ENCODE measurements at places on chromosomes 6 and 20.
A peak's percentile ranks its signal among the peaks of the same experiment; 100 is the strongest.

GRCh38 chr6:43742931-43743632 is 26.9 kb upstream of the VEGFA start:
- no peak for DNase-seq

DNA sequence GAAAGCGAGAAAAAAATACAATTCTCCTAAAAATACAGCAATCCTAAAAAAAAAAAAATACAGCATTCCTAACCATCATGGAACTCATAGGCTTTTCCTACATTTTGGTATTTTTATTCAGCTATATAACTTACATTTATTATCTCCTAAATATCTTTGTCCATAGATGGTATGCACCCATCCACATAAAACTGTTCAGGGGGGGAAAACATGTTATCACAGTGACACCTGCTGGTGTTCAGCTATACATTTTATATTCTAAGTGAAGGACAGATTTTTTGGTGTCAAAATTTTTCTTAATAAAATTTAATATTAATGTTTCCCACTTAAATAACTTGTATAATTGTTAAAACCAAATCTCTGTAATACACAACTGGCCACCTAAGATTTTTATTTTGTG is 58.0 kb downstream of the BLOC1S5 start:
- DNase-seq, result no peak

- no peak for DNase-seq
Observed at GRCh38 chr6:138334000-138334399, 43.7 kb upstream of the SMIM28 start.

GRCh38 chr6:4446982-4447381 is 311.6 kb upstream of the ECI2 start:
- no peak for DNase-seq

- DNase-seq, result no peak
Observed at GRCh38 chr6:95352064-95352795, 225.1 kb upstream of the MANEA start.

- DNase-seq, result no peak
Observed at GRCh38 chr20:8144282-8145245, 12.5 kb downstream of the PLCB1 start.

- DNase-seq, result no peak
Observed at GRCh38 chr6:73954881-73955280, 258.9 kb downstream of the CD109 start.

GRCh38 chr6:99838607-99839006 is 155.4 kb downstream of the MCHR2 start:
- no peak for DNase-seq

DNA sequence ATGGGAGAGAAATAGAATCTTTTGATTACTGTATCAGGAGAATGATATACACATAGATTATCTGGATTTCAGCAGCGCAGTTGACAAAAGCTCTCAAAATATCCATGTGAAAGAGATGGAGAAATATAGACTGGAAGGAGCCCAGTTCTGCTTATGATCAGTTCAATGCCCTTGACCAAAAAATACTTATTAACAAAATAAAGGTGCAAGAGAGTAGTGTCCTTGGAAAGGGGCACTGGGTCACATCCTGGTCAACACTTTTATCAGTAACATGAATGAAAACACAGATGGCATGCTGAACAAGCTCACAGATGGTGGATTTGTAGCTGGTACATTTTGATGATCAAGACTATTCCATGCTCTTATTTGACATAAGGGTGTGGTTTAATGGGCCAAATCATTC is 63.9 kb upstream of the PLEKHG1 start:
- no peak for DNase-seq

DNA sequence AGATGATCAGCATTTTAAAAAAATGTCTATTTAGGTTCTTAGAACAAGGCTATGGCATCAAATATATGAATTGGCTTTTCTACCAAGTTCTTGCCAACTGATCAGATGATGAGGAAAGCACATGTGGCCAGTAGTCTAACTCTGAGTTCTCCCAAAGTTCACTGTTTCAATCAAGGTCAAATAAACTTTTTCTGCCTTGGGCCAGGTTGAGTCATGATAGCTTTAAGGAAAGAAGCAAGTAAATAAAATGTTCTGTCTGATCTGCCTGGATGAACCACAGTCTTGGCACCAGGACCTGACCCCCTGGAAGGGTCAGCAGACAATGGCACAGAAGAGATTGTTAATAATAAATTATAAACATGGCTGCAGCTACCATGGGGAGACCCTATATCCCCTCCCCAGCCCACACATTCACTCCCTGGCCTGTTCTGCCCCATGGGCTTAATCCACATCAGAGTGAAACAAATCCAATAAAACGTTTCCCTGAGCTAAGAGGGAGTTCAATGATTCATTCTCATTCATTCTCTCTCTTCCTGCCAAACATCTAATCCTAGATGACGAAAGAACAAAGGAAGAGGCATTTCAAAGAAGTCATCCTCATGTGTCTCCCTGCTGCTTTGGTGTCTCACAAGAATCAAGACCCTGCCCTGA is 661.6 kb downstream of the DHX35 start:
- DNase-seq, result no peak

DNA sequence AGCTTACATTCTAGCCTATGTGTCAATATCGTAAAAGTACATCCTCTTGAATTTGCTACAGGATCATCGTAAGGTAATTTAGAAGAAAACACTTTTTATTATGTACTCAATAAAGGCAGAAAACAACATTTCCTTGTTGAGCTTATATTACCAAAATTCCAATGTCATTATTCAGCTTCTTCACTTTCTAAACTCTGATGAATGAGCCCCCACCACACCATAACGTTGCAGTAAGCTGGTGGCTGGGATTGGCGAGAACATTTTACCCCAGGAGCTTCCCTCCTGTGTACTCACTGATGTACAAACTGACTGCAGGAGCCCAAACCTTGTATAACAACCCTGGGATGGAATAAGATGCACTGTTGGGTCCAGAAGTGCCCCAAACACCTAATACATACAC is 238.1 kb upstream of the MARCKS start:
- no peak for DNase-seq

DNA sequence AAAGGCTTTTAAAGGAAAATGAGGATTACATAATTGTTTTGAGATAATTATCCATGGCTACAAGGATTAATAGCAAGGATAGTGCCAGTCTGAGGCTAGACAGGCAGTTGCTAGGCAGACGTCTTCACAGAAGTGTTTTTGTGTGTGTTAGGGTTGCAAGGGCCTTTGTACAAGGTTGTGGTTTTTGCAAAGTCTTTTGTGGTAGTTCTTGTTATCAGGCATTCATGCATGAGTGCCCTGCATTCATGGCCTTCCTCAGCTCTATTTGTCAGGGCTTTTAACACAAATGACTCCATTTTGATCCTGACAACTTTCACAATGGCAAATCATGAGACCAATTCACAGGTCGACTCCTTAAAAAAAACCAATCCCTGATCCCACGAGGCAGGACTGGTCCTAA is 68.1 kb upstream of the TXNDC5 start:
- DNase-seq, result no peak

DNA sequence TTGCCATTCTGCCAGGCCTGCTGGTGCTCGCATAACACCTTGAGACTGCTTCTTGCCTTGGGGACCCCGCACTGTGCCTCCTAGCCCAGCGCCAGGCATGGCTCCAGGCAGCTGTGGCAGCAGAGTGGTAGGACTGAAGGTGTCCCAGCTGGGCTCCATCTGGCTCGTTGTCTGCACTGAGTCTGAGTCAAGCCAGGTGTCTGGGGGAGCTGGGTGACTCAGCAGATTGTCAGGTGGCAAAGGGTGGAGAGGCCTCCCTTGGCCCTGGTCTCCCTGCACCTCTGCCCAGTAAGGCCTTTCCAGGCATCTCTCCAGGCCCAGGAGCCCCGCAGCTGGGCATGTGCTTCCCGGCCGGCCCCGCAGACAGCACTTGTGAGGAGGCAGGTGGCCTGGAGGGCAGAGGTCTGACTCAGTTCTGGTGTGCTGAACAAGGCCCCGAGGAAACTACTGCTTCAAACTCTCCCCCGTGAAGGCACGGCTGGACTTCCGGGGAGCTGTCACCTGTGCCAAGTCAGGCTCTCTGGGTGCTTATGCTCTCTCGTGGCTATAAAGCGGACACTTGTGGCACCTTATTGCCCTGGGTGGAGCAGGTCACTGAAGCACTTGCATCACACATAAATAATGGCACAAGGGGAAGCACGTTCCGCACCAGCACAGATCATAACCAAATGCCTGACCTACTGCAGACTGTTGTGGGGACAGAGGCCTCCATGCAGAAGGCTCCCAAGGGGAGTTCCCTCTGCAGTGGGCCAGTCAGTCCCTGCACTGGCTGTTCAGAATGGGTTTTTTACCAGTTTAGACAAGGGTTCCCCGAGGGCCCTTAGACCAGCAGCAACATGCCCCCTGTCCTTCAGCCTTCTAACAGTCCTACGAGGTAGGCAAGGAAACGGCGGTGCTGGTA is 27.5 kb downstream of the FOXC1 start:
- no peak for DNase-seq

DNA sequence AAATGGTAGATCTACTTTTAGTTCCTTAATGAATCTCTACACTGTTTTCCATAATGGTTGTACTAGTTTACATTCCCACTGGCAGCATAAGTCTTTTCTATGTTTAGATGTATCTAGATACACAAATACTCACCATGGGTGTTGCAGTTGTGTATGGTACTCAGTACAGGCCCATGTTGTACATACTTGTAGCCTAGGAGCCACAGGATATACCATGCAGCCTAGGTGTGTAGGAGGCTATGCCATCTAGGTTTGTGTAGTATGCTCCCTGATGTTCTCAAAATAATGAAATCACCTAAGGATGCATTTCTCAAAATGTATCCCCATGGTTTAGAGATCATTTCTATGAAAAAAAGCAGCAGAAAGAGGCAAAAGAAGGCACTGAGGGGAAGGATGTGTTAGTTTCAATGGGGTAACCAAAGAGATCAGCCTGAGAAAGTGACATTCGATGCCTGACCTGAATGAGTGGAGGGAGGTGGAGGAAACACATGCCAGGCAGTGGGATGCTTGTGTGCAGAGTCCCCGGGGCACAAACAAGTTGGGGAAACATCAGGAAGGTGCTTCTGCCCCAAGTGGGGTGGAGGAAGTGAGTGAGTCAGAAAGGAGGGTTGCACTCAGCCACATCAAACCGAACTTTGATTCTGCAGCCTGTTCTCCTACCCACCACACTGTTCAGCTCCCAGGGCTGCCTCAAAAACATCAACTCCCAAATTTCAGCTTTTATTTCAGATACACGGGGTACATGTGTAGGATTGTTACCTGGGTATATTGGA is 191.2 kb downstream of the ZNF217 start:
- DNase-seq, result peak; percentile 6

DNA sequence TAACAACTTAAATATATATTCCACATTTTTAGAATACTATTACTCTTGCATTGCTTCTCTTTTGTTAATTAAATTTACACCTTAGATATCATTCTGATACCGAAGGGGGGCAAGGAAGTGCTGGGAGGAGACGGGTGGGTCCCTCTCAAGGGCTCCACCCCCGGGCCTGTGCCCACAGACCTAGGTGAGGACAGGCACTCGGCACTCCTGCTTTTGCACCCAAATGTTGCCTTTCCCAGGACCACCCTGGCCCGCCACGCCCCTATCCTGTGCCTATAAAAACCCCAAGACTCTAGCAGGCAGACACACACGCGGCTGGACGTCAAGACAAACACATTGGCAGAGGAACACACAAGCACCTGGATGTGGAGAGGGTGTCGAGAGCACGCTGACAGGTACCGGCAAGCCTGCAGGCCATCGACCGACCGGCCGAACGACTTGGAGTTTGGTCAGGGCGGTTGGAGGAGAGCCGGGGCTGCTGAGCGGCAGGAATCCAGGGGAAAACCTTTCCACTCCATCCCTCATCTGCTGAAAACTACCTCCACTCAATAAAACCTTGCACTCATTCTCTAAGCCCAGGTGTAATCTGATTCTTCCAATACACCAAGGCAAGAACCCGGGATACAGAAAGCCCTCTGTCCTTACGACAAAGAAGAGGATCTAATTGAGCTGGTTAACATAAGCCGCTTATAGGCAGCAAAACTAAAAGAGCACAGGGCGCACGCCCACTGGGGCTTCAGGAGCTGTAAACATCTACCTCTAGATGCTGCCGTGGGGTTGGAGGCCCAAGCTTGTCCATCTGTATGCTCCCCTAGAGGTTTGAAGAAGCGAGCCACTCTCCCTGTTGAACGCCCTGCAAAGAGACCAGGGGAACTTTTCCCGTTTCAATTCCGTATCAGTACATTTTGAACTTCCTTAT is 197.4 kb upstream of the PRSS16 start:
- DNase-seq, result no peak

GRCh38 chr20:42837456-42837855 is 352.2 kb downstream of the PTPRT start:
- no peak for DNase-seq

DNA sequence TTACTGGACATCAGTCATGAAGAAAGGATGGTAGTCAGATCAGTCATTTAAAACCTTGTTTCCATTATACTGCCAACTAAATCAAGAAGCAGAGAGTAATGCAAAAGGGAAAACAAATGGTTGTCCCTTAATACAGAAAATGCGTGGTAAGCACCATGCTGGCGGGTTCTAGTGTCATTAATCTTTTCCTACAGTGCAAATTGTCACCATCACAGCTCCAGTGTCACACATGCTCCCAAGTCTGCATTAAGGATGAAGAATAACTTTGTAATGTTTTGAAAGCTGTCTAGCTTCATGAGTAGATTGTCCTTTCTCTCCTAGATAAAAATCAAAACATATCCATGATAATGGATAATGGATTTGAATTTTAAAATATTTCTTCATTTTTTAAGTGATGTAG is 735.6 kb downstream of the EPHA7 start:
- no peak for DNase-seq

- no peak for DNase-seq
Observed at GRCh38 chr20:32458061-32458836, 100.1 kb downstream of the ASXL1 start.

DNA sequence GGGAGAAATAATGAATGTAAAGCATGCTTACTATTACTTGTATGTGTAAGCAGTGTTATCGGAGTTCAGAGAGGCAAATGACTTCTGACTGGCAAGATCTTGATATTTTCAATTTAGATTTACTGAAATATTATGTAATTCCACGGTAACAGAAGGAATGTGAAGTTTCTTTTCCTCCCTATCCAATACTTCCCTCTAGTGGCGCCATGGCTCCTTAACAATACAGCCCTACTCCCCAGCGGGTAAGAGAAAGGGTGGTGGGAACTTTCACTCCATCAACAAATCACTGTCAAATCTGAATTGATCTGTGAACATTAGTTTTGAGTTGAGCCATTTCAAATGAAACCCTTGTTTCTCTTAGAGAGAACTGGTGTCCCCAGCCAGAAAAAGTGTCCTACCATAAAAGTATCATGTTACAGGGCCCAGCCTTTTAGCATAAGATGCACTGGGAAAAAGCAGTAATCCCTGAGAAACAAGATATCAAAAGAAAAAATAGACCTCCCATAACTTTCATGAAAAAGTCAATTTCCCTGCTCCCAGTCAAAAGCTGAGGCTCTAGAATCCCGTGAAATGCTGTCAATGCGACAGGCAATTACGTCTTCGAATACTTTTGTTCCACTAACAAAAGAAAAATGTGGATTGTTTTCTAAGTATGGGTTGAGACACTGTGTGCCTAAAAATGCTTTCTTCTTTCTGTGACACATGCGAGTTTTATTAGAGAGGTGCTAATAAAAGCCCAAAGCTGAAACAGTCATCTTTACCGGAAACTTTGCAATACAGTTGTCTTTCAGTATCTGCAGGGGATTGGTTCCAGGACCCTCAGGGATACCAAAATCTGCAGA is 12.9 kb downstream of the COX7A2 start:
- no peak for DNase-seq

GRCh38 chr6:159254186-159254585 is 85.0 kb downstream of the FNDC1 start:
- no peak for DNase-seq

- DNase-seq, result no peak
Observed at GRCh38 chr6:111114087-111114443, 26.8 kb downstream of the SLC16A10 start.

- DNase-seq, result no peak
Observed at GRCh38 chr6:30329331-30329730, 2.6 kb downstream of the TRIM39 start.

GRCh38 chr20:45823949-45824835 is 2.9 kb downstream of the TNNC2 start:
- peak; percentile 57 for DNase-seq
